ENCODE measurements at places on chromosomes 2 and 18.

- no peak for DNase-seq
Measured at GRCh38 chr2:233395687-233396086, 41.4 kb downstream of the DGKD start.

DNA sequence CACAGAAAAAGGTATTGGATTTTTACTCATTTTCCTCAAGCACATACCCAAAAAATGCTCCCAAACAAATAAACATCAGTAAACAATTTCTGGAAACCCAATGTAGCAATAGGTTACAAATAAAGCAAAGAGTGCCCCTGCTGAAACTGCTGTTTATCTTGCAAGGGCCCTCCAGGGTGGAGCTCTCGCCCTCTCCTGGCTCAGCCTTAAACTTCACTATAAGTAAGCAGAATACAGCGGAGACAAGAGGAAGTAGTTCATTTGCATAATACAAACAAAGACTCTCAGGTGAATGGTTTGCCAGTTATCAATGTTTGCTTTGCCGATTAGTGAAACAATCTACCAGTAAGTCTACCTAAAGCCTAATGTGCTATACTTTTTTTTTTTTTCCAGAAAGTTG is 437.6 kb downstream of the DLGAP1 start:
- DNase-seq: no peak

DNA sequence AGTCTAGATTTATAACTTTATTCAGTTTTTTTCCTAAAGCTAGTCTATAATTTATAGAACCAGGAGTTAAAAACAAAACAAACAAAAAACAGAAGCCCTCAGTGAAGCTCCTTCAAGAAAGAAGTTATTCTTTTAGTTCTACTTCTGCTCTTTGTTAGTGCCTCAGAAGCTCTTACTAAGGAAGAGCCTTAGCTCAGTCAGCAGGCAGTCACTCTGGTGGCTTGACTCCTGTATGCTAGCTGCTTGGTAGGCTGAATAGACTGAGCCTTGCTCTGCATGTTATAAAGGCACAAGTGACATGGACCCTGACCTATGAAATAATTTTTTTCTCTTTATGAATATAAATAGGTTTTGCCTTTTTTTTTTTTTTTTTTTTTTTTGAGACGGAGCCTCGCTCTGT is 24.8 kb downstream of the NCOA1 start:
- no peak for DNase-seq

DNA sequence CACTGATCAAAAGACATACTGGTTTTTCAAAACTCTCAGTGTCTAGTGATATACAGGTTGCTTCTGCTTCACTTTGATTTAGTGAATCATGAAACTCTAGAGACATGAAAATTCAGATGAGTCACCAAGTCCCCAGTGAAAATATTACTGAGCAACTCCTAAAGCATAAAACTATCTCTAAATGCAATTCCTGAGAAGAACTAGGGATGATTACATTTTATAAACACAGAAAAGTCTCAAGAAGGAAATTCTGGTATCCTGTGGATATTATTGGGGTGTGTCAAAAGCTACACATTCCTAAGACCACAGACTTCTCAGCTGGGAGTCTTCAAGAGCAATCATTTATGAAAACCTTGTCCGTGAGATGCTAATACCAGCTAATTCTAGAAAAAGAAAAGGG is 9.7 kb downstream of the LRRTM4 start:
- no peak for DNase-seq

DNA sequence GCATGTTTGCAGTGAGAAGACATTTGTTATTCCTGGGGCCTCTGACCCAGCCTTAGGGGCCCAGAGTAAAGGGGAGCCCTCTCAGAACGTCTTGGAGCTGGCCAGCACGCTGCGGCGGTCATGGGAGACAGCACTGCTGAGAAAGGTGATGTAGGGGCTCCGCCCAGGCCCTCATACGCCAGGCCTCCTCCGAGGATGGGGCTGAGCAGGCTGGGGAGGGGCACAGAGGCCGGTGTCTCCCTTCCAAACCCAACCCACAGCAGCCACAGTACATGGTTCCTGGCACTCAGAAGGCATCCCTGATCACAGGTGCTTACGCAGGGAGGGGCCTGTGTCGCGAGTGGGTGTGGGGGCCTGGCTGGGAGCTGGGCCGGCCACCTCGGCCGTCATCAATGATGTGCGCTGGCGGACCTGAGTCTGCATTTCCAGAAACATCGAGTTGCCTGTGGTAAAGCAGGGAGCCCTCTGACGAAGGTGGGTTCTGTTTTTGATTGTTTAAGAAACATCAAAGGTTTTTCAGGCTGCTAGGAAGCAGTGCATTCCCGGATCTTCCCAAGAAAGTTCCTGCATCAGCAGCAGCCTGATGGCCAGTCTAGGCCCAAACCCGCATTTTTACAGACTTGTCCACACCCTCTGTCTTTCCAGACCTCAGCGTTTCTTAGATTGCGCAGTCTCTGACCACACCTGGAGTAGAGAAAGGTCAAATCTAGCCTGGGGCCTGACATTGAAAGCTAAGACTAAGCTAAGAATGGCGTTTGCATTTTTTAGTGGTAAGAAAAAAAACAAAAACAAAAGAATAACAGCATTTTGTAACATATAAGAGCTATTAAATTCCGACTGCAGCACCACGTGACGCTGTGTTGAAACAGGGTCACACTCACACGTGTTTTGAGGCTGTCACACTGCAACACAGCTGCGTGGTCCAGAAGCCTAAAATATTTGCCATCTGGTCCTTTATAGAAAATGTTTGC is 51.2 kb upstream of the PXDN start:
- DNase-seq: no peak

GRCh38 chr2:217045700-217046475 is 186.0 kb upstream of the TNP1 start:
- no peak for DNase-seq

DNA sequence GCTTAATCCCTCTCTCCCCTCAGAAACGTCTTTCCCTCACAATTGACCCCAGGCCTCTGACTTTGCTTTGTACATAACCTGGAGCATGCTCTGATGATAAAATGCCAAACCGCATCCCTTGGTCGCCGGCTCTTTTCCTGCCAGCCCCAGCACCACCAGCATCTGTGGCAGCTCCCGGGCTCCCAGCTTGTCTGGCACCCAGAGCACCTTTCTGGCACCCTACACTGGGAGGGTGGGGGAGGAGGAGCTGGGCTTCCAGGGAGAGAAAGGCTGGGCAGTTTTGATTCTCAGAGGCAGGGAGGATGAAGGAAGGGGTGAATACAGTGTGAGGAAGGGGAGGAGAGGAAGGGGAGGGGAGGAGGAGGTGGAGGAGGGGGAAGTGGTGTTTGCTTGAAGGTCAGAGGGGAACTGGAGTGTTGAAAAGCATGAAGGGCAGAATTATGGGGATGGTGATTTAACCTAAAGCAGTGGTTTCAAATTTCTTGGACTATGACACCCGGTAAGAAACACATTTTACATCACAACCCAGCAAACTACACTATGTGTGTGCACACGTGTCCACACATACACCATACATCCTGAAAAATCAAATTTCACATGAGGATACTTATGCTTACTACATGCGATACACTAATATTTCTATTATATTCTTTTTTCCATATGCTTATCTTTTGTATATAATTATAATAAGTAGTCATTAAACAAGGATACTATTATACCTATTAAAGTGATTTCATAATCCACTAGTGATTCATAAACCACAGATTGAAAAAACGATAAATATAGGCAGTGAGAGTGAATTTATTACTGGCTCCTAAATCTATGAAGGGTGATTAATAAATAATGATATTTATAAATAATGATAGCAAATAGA is 30.0 kb upstream of the IGFBP2 start:
- DNase-seq: no peak

- no peak for DNase-seq
Measured at GRCh38 chr2:1846046-1847015, 102.0 kb upstream of the PXDN start.

GRCh38 chr2:85468704-85469349 is 50.3 kb downstream of the SH2D6 start:
- no peak for DNase-seq

DNA sequence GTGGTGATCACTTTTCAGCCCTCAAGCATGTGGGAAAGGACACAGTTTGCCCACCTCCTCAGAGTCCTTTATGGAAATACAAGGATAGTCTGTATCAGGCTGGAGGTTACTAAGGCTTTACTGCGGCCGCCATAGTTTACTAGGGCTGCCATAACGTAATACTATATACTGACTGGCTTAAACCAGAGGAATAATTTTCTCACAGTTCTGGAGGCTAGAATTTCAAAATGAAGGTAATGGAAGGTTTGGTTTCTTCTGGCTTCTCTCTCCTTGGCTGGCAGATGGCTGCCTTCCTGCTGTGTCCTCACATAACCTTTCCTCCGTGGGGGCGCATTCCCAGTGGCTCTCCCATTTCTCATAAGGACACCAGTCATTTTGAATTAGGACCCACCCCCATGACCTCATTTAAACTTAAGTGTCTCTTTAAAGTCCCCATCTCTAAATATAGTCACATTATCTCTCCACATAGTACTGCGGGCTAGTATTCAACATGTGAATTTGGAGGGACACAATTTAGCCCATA is 12.5 kb upstream of the ATIC start:
- DNase-seq: no peak

- no peak for DNase-seq
Measured at GRCh38 chr2:64524604-64525316, 632 bp downstream of the AFTPH start.

DNA sequence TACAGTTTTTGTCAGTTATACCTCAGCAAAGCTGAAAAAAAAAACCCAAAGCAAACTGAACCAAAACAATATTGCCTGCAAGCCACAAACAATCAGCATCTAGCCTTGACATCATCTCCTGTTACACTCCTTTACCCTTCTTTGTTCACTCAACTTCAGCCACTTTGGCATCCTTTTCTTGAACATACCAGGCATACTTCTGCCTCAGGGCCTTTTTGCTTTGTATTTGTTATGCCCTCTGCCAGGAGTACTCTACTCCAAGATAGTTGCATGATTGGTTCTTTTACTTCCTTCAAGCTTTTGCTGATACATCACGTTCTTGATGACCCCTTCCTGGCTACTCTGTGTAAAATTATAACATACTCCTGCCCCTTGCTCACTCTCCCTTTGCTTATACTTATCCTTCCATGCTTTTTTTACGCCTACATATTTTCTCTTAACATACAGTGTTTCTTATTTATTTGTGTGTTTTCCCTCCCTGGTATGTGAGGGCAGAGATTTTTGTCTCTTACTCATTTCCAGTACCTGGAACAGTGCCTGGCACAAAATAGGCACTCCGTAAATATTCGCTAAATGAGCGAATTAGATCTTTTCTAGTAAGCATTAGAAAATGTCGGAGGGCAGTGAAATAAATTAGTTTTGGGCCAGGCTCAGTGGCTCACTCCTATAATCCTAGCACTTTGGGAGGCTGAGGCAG is 12.7 kb downstream of the ABI2 start:
- DNase-seq: no peak

DNA sequence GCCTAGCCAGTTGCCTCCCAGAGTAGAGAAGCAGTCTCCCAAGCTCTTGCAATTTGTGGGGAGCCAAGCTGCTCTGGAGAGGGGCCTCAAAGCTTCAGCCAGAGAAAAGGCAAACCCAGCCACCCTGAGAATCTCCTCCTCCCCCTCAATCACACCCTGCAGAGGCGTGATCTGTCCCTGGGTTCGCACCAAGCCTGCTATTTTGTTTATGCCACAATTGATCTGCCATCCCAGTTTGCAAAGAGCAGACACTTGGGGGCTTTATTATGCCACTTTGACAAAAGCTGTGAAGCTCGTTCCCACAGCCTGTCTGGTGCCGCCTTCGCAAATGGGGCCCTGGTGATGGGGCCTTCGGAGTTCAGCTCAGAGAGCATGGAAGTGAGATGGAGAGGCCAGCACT is 125.5 kb downstream of the MSH2 start:
- no peak for DNase-seq

- DNase-seq: no peak
Measured at GRCh38 chr2:2264416-2264815, 66.7 kb downstream of the MYT1L start.

DNA sequence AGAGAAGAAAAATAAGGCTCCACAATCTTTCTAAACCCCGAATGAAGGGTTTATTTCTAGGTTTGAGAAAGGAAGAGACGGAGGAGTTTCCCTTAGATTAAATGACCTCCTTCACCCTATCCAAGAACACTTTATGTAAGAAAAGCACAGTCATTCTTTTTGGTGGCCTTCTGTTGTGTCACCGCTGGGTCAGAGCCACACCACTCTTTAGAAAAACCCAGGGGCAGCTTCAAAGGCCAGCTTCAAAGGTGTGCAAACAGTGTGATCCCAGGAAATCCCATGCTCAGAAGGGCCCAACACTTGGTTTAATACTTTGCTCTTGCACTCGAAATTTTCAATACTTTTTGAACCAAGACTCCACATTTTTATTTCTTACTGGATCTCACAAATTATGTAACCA is 7.1 kb downstream of the ST8SIA3 start:
- no peak for DNase-seq

- peak; percentile 22 for DNase-seq
Measured at GRCh38 chr2:38462121-38462661, 85.1 kb upstream of the ATL2 start.

DNA sequence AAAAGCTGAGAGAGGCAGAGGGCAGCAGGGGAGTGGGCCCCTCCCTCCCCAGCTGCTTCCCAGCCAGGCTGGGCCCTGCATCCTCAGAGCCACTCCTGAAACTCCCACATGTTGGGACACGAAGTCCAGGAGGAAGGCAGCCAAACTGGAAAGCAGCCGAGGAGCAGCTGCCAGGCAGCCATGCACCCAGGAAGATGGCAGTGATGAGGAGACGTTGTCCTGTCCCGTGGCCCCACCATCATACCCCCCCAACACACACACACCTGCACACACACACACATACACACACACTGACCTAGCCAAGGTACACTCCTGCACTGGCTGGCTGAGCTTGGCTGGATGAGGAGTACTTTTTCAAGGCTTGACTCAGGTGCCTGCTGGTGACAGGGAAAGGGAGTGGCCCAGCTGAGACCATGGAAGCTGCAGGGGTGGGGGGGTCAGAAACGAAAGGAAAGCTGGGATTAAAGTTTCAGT is 106.0 kb downstream of the CYP26B1 start:
- no peak for DNase-seq

DNA sequence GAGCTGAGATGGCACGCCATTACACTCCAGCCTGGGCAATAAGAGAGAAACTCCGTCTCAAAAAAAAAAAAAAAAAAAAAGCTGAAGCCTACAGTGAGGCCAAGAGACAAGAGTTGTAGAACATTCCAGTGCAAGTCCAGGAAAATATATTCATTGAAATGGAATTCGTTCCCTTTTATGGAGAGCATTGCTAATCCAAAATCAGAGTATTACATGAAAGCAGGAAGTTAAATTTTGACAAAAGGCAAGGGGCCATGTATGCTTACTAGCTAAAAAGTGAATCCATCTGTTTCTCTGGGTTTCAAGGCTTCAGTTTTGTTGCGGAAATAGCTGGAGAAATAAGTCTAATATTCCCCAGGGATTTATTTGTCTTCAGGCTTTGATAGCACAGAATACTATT is 471.7 kb downstream of the THSD7B start:
- no peak for DNase-seq

- DNase-seq: no peak
Measured at GRCh38 chr2:43031471-43032212, 194.8 kb downstream of the ZFP36L2 start.

GRCh38 chr2:69345434-69345833 is 41.6 kb downstream of the GFPT1 start:
- DNase-seq: no peak

GRCh38 chr2:213751446-213751845 is 467.2 kb downstream of the SPAG16 start:
- DNase-seq: no peak

Data from Ammon's horn (tissue), 1 donor.